ENCODE measurements at places on chromosomes 11 and 22.

- no peak for DNase-seq
These were observed 108.8 kb downstream of the MPPED1 start for GRCh38 chr22:43520632-43521039.

GRCh38 chr11:8905528-8906165 is 5.3 kb upstream of the AKIP1 start:
- DNase-seq = peak; percentile 61

DNA sequence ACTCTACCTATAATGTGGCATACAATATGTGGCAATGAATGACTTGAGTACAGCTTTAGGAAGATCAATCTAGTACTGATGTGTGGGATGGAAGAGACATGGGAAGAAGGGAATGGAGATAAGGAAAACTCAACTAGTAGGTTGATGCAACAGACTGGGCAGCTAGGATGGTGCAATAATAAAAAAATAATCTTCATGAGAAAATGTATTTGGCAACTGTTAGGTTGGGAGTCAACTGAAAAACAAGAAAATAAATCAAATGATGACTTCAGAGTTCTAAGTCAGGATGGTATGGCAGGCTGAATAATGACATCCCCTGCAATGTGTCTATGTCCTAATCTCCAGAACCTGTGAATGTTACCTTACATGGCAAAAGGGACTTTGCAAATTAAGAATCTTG is 236.8 kb upstream of the PITPNB start:
- no peak for DNase-seq

- peak; percentile 56 for DNase-seq
These were observed 15.1 kb upstream of the ATXN10 start for GRCh38 chr22:45656577-45656976.

GRCh38 chr11:38169286-38169685 is 1571.2 kb upstream of the RAG2 start:
- DNase-seq = peak; percentile 33

- DNase-seq = no peak
These were observed 78.2 kb downstream of the KCNC1 start for GRCh38 chr11:17812865-17813187.

DNA sequence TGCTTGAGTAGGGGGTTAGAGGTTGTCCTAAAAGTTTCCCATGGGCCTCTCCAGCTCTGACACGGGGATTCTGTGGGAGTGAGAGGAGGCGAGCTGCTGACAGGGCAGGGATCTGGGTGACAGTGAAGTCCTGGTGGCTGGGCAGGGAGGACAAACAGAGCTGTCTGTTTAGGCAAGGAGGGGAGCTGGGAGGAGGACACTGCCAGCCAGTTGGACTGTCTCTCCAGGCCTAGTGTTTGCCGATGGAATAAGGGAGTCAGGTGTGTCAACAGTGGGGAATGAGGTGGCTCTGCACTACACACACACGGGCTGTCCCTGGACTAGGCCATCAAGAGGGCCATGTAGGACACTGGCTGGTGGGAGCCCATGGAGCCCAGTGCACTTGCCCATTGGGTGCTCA is 20.6 kb upstream of the SYT7 start:
- no peak for DNase-seq

DNA sequence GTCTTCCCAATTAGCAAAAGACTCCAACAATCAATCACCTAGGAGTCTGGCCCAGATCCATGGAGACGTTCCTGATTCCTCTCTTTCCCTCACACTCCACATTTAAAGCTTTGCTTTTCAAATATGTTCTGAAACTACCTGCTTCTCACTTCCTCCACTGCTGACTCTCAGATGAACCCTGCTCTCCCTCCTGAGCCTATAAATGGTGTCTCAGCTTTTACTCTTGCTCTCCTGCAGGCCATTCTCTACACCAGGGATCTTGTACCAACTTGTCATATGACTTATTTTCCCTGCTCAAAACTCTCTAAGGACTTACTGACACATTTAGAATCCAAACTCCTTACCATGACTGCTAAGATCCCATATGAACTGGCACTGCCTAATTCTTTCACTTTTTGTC is 138.4 kb upstream of the DDI1 start:
- DNase-seq = no peak

DNA sequence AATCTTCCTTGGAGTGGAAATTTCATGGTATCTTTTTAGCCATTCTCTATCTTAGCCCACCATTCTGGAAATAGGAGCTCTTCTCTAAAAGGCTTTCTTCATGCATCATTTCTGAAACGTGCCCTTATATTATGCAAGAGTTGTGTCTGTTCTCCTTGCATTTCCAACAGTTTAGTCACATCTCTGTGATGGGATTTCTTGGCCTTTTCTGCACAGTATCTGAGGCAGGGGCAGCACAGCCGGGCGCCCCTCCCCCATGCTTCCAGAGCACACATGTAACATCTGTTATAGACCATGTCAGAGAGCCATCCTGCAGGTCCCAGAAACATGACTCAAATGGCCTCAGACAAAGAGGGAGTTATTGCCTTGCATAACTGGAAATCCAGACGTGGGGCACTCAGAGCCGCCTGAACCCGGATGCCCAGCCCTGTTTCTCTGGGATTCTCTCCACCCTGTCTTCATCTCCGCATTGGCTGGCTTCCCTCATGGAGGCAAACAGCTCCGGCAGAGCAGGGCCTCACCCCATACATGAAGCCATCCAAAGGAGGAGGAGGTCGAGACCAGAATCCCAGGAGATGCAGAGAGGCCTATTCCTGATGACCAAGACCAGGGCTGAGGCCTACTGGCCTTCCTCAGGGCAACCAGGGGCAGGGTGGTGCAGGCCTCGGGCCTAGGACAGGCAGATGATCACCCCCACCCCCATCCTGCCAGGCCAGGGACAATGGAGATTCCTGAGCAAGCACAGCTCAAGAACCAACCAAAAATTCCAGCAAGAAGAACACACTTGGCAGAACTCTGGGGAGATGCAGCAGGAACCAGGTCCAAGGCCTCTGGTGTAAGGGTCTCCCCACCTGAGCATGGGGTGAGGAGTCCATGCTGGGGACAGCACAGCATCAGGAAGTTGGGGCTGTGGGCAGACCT is 61.3 kb downstream of the IGLL5 start:
- DNase-seq = peak; percentile 71

- DNase-seq = no peak
These were observed 200.6 kb downstream of the KIRREL3 start for GRCh38 chr11:126800009-126800408.

DNA sequence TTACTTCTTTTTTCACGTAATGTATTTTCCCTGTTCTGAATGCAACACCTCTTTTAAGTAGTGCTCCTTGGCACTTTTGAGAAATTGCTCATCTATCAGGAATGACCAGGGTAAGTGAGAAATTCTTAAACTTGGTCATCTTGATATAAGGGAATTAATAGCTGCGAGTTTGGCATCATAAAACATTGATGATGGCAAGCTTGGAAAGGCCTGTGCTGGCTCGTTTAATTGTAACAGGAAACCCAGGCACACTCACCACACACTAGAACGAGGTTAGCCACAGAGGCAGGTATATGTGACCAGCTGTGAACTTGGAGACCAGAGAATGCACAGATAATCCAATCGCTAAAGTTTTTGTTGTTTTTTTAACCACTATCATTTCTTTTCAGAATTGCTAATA is 24.3 kb downstream of the FAM118A start:
- DNase-seq = no peak

DNA sequence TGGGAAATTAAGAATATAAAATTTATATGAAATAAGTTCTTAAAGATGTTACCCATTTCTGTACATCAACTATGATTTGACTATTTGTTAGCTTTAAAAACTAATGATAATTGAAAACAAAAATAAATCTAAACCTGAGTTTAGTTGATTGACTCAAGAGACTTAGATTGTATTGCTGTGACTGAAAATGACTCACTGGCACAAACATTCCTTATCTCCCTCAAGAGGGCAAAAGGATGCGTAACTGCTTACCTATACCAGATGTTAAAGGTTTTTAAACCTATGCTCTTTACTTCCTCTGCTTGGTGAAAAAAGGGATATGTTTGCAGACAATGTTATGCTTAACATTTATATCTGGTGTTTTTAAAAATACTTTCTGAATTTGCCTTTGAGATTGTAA is 30.3 kb downstream of the ATM start:
- DNase-seq = no peak

DNA sequence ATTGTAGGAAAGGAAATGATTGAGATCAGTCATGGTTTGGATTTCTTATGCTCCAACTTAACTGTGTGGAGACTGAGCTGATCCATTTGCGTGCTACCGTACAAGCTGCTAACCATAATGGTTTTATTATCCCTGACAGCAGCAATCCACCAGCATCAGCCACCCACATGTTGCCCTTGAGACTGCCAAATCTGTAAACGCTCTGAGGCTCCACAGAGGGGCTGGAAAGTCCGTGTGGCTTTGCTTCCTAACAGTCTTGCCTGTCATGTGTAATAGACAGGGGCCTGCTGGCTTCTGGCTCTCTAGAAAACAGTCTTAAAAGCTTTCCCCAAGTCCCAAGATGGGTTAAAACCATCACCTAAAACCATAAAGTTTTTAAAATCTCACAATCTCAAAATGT is 30.1 kb downstream of the ATG16L2 start:
- peak; percentile 73 for DNase-seq

DNA sequence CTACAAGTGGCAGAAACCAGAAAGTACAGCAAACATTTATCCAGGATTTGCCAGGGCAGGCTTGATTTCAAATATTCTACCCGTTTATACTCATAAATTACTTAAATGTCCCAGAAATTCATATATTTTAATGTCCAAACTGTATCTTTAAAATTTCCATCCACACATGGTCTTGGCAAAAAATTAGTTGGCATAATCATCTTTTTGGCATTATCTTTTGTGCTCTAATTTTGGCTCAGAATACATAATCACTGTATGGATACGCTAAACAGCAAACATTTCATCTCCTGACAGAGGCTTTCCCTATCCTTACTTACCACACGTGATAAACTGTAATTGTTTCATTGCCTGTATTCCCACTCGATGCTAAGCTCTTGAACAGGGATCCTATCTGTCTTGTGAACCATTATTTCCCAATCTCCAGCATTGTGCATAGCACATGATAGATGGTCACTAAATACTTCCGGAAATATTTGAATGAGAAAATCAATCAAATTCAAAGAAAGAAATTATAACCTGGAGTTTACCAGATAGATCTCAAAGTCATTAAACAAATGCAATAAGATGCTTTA is 64.2 kb downstream of the CADM1 start:
- DNase-seq = no peak

GRCh38 chr11:70193411-70194292 is 9.4 kb upstream of the FADD start:
- no peak for DNase-seq

- DNase-seq = no peak
These were observed 7.0 kb downstream of the FADD start for GRCh38 chr11:70210051-70210501.

GRCh38 chr11:108534274-108534882 is 36.2 kb upstream of the POGLUT3 start:
- no peak for DNase-seq

DNA sequence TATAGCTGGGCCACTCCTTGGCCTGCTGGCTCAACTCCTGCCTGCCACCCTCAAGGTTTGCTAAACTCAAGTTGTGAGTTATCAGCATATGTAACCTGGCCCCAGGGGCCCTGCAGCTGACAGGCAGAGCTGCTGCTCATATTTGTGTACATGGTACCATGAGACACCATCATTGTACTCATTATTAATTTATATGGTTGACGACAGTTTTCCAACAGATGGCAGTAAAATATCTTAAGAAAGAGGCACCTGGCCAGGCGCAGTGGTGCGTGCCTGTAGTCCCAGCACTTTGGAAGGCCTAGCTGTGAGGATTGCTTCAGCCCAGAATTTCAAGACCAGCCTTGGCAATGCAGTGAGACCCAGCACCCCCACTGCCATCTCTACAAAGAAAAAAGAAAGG is 11.4 kb upstream of the DENND5A start:
- DNase-seq = no peak

GRCh38 chr11:9203691-9204311 is 61.3 kb downstream of the DENND5A start:
- no peak for DNase-seq

DNA sequence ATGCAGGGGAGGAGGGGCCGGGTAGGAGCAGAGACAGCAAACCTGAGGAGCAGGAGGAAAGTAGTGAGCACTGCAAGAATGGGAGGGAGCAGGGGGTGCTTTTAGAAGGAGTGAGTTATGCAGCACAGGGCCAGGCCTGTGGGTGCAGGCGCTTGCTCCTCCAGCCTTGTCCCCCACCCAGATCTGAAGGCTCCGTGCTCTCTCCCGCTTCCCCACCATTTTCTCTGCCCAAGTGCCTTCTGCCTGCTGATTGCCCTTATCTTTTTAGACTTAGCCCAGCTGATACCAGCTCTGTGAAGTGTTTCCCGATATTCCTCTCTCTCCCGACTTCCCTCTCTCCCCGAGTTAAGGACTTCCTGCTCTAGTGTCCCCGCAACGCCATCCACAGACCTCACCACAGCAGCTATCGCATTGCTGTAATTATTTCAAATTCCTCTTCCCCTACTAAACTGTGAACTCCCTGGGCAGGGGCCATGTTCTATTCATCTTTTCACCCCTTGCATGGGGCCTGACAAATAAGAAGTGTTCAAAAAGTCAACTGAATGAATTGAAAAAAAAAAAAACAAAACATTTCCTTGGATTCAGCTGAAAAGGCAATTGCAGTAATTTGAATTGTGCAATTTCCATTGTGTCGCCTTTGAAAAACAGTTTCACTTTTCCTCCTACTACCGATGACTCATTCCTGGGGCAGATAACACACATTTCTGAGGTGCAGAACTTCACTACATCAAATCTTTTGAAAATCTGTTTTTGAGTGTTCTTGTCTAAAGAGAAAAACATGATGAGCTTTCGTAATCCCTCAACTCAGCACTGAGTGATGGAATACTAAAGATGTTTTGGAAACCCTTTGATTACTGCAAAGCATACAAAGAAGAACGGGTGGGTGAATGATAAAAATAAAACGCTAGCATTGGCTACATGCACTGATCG is 69.7 kb upstream of the BMAL1 start:
- peak; percentile 82 for DNase-seq

DNA sequence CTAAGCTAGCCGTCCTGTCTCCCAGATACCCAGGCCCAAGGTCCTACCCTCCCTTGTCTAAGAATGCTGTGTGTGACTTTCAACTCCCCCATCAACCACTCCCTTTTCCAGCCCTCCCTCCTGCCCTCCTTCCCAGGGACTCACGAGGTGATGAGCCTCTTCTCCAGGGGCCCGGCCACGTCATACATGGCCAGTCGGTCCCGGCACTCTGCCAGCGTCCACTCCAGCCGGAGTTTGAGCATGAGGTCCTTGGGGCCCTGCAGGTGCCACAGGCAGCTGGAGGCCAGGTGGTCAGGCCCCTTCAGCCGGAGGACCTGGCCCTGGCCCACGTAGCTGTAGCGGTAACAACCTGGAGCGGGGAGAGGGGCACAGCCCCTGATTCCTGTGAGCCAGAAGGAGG is 20.1 kb downstream of the TMPRSS6 start:
- no peak for DNase-seq

GRCh38 chr11:1771273-1771672 is 7.5 kb upstream of the CTSD start:
- DNase-seq = no peak

DNA sequence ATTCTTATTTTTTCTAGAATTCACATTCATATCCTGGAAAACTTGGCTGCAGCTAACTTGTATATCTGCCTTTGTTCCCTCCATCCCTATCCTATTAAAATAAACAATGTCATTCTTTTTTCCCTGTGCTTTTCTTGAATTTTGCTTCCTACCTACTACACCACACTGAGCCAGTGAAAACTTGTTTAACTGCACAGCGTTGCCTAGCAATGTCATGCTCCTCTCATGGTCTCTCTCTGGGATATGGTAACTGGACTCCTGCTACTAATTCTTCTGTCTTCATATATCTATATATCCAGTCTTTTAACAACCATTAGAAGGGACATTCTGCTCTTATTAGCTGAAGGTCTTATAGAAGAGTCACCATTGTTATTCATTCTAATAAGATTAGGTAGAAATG is 434.4 kb downstream of the METTL15 start:
- no peak for DNase-seq

- DNase-seq = no peak
These were observed 37.2 kb downstream of the MS4A6A start for GRCh38 chr11:60145677-60146076.
